ENCODE measurements at places on chromosomes 12 and 14. TPM values are rescaled to one million over a fixed set of nuclear protein-coding genes. Genes with fewer than 3 reads are reported as not detected.

The ITPR2 gene
- 13.3 TPM for total RNA-seq

The ARHGAP9 gene
- not detected for total RNA-seq

The PTPN21 gene
- 13.4 TPM for total RNA-seq

The HOXC9 gene
- not detected for total RNA-seq
